Amniotic stem cell (primary cell): ENCODE measurements at places on chromosomes 2 and 18.

GRCh38 chr2:213246497-213247281 lies 37.6 kb upstream of the SPAG16 start:
- peak; percentile 11 for DNase-seq

- peak; percentile 68 for DNase-seq
Measured at GRCh38 chr18:11849841-11850634, 1.2 kb upstream of the CHMP1B start.

DNA sequence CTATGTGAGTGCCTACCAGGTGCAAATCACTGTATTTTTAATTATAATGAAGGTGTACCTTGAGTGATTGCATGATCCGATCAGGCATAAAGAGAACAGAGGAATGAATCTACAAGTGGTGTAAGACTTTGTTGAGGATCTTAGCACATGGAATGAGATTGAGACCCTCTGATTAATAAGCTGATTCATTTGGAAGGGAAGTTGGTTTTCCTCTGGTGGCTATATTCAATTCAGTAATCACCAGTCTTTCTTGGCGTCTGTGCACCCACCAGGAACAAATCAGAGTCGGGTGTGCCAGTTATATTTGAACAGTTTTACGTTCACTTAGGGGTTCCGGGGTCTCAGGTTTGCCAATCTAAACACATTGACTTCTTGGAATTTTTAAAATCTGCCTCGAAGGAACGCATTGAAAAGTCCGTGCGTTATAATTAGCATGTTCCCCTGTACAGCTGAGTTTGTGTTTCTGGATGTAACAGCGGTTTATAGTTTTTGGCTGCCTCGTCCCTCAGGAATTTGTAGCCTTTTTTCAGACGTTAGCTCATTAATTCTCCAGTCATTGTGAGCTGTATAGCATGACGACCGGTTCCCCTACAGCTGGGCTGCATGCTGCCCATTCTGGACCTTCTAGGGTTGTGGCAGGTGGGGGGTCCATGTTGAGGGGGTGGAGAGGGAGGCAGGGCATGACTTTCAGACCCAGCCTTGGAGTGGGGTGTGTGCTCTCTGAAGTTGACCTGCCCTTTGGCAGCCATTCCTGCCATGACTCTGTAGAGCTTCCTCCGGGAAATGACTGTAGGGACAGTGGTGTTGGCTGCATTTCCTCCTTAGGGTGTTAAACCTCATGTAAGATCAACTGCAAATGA lies 20.3 kb downstream of the MYO1B start:
- no peak for DNase-seq

DNA sequence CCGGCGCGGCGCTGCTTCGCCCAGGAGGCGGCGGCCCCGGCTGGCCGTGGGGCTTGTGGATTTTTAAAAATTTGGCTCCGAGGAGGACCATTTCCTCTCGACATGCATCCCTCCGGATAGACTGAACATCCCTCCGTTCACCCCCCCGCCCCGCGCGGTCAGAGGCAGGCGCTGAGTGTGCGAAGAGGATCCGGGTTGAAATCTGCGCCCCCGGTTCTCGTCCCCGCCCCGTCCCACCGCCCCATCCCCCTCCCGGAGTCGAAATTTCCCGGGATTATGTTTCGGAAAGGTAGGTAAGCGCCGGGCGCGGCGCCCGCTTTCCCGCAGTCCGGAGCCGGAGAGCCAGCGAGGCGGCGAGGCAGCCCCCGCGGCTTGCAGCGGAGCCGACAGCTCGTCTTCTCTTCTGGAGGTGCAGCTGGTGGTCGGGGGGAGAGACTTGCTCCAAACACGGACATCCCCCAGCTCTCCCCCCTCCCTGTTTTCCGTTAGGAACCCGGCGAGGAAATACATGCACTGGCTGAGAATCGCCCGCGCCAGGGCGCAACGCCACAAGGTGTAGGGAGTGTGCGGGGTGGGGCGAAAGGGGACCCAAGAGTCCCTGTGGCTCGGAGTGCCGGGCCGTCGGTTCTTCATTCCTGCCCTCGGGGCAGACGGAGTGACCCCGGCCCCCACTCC lies at the start of gene PRKCE:
TSS of gene PRKCE (plus strand) at position 261 of the 675 bp plus-strand sequence.
- no peak for DNase-seq

DNA sequence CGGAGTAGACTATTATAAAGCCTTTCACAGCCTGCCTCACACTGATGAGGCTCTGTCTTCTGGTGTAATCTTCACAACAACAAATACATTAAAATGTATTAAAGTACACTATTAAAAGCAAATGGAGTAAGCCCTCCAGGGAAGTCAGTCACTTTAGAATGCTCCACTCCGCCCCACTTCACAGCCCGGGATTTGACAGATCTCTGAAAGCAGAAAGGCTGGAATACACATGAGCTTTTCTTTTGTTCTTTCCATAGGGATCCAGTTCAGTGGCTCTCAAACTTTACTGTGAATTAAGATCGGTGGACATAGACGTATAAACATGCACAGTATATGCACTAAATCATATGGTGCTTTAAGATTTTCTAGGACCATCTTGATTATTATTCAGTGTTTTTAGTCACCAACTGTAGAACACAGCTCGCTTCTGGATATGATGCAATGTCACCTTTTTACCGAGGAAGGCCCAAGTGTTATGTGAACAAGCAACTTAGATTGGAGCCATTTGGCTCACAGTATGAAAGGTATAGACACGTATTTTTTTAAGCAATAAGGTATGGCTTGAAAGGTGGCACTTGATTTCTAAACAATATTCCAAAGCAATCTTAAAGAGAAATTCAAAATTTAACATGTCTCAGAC lies 151.1 kb downstream of the PRKCE start:
- DNase-seq, result no peak

DNA sequence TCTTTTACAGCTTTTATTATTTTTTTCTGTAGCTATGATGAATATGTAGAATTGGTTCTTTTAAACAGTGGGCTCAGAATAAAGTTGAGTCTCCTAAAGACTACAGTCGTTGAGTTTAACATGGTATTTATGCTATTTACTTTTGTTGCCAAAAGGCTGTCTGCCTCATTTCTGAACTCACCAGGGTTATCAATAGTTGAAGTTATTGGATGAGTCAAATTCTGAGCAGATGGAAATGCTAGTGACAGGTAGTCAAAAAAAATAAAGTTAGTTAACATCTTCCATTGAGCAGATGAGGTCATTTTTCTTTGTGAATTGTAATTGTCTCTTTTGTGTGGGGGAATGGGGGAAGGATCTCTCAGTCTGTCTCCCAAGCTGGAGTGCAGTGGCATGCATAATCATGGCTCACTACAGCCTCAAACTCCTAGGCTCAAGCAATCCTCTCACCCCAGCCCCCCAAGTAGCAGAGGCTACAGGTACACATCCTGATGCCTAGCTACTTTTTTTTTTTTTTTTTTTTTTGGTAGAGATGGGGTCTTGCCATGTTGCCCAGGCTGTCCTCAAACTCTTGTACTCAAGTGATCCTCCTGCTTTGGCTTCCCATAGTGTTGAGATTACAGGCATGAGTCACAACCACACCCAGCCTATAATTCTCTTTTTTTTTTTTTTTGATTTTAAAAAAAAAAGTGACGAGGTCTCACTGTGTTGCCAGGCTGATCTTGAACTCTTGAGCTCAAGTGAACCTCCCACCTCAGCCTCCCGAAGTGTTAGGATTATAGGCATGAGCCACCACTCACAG lies 8.9 kb downstream of the PAPOLG start:
- no peak for DNase-seq

DNA sequence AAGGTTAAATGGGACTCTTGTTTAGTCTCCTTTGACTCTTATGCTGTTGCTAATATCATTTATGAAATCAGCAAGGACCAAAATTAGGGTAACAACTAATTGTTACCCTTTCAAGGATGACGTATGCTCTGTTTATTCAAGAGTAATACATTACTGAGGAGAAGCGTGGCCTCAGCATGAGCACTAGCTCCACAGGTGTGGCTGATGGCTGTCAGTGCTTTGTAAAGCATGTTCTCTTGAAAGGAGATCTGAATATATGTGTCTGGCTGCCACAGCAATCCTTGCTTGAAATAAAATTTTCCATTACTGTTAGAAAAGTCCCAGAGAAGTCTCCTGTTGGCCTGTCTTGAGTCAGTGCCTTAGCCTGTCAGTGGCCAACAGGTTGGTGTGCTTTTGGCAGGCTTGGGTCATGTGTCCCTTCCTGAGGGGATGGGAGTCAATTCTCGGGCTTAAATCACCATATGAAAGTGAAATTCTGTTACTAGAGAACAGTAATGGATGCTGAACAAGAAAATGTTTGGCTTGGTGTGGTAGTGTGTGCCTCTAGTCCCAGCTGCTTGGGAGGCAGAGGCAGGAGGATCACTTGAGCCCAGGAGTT lies 32.7 kb downstream of the ABI2 start:
- no peak for DNase-seq

GRCh38 chr2:159150280-159150746 lies 136.2 kb downstream of the WDSUB1 start:
- no peak for DNase-seq

- DNase-seq, result no peak
Measured at GRCh38 chr2:29495536-29496060, 380.4 kb downstream of the CLIP4 start.

DNA sequence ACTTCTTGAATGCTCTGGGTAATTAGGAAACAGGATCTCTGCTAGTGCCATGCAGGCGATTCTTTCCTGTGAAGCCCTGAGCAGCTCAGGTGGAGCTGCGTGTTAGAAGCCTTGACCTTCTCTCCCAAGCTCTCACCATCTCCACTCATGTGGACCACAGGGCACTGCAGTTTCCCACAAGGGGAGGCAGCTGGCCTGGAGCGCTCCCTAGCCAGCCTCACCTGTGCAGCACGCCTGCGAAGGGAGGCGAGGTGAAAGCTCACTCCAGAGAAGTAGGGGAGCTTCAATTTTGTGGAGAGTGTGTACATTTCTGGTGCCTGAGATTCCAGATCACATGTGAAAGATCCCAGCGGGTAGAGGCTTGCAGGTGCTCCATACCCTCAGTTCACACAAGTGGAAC lies 11.1 kb upstream of the HES6 start:
- DNase-seq, result no peak

DNA sequence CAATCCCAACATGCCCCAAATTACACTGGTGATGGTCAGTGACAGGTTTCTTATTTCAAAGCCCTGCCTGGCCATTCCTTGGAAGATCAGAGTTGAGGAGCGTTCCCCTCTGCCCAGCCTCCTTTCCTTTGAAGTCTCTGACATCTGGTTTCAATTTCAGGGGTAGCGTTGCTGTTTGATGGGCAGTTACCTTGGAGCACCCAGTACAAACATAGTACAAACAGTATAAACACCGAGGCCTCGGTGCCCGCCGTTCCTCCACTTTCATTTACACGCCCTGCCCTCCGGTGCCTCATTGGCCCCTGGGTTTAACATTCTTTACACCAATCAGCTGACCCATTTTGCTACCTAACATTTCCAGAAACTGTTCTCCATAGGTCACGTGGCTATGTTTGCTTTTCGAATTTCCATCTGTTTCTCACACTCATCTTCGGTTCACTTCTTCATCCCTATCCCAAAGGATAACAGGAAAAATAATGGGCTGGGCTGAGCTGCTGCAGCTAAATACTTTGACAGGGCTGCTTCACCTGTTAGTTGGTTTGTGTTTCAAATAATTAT lies 65.6 kb downstream of the NRP2 start:
- no peak for DNase-seq

DNA sequence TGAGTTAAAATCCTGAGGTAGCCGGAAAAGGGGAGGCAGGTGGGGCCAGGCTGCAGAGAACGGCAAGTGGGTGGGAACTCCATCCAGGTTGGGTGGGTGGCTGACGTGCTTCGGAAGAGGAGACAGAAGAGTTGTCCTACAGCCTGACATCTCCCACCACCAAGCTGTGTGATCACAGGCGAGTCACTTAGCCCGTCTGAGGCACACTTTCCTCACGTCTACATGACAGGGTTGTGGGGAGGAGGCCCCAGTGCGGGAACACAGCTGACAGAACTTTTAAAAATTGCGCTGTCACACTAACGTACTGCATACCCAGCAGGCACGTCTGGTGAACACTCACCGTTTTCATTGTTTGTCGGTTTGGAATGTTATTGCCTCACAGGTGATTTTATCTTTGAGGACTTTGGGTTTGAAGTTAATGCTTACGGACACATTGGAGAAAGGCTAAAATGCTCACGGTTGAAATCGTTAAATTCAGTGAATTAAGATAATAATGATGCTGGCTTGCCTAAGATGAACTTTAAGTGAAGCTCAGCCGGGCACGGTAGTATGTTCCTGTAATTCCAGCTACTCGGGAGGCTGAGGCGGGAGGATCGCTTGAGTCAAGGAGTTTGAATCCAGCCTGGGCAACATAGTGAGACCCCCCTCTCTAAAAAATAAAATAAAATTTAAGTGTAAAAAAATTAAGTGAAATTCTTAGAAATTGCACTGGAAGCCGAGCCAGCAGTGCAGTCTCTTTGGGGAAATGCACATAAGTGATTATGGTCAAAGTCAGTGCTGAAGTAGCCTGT lies 8.9 kb downstream of the EMILIN2 start:
- DNase-seq, result no peak

- no peak for DNase-seq
Measured at GRCh38 chr2:25669520-25669919, 3.9 kb downstream of the DTNB start.

DNA sequence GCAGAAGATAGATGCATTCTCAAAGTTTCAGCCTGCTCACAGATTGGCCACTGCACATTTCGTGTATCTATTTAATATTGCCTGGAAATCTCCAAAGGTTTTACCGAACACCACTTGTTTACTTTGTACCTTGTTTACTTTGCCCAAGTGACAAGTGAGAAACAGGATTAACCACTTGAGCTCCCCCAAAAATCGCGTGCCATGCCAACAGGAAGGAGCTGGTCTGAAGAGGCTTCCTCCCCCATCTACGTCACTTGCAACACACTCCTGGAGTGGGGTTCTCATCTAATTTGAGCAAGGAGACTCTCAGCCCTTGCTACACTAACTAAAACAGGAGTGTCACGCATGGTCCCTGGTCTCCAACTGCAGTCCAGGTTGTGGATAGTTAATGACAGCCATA lies 212.5 kb upstream of the TMEM200C start:
- no peak for DNase-seq

GRCh38 chr2:99653433-99653832 lies 163.6 kb upstream of the REV1 start:
- no peak for DNase-seq

DNA sequence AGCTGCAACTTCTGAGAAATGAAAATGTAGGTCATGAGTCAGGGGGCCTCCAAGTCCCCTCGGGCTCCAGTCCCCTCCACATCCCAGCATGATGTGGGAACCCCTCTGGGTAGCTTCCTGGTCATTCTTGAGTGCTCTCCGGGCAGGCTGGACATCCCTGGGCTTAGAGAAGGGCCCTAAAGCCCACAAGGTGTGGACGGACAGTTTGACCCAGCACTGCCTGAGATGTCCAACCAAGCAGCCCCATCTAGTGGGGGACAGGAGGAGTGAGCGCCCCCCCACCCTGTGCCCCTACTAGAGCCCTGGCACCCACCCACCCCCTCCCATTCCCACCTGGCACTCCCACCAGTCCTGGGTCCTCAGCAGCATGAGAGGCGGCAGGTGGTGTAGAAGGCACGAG lies 46.0 kb downstream of the CYP27C1 start:
- DNase-seq, result no peak
